ENCODE measurements at places on chromosomes 6 and 20.

DNA sequence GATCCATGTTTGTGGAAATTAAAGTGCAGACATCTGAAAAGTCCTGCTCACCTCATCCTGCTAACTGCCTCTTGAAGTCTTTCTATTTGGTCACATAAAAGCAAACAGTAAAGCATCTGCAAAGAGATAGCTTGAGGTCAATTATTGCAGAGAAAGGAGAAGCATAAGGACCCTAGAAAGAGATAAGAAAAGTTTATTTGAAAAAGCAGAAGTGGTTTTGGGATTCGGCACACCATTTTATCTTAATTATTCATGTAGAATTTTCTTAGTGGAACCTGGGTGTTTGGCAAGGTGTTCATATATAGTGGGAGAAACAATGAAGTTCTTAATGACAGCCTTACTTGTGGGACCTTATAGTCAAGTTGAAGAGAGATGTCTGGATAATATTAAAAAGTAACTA, 280.8 kb downstream of the CENPW start:
- DNase-seq: no peak

- no peak for DNase-seq
These were observed 193.5 kb downstream of the ARID1B start for GRCh38 chr6:156970595-156971112.

- no peak for DNase-seq
These were observed 79.3 kb downstream of the SLC24A3 start for GRCh38 chr20:19291818-19292132.

DNA sequence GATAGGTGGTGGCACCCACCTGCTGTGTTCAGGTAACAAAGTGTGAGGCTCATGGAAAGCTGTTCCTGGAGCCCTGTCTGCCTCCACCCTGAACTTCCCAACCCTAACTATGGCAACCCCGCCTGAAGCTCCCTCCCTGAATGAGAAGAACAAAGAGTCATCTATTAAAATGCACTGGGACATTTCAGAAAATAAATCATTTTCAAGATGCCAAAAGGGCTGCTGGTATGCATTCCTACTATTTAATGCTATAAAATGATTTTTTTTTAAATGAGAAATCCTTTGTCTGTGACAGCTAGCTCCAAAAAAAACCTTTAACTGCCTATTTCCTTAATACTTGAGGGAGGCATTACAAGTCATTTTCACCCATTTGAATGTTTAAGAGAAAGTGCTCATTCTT, 84.3 kb upstream of the MRPS10 start:
- no peak for DNase-seq

DNA sequence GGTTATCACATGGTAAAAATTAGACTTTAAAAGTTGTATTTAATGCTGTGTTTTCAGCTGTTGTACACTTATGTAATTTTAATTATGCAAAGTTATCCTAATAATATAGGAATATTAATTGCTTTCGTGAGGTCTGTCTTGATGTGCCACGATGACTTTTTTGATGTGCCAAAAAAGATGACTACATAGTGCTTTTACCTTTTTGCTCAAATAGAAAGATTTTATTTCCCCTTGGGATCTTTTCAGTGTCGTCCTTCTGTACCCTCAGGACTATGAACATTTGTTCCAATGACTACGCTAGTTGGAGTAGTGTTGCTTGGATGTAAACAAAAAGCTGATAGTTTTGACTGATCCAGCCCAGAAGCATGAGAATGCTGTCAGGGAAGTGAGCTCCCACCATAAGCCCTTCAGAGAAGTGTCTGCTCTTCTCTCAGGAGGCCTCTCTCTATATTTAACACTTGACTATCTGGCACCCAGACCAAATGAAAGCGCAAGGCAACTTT, 1.2 kb upstream of the CD164 start:
- DNase-seq: no peak

DNA sequence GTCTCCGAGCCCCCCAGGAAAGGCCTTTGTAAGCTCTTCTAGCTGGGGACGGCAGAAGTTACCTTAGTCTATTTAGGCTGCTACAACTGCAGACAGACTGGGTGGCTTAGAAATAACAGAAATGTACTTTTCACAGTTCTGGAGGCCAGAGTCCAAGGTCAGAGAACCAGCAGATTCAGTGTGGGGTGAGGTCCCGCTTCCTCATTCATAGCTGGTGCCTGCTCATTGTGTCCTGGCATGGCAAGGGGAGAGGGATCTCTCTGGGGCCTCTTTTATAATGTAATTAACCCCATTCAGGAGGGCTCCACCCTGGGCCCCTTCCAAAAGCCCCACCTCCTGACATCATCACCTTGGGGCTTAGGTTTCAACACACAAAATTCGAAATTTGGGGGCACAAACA, 315.1 kb downstream of the CDH4 start:
- no peak for DNase-seq

DNA sequence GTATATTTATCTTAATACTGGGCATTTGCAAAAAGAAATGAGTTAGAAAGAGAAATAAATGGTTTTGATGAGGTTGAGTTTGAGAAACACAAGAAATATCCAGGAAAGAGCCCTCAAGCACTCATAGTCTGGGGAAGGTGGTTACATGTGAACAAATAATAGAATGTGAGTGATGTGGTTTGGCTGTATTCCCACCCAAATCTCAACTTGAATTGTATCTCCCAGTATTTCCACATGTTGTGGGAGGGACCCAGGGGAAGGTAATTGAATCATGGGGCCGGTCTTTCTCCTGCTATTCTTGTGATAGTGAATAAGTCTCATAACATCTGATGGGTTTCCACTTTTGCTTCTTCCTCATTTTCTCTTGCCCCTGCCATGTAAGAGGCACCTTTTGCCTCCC, 334.1 kb downstream of the COL12A1 start:
- peak; percentile 12 for DNase-seq

DNA sequence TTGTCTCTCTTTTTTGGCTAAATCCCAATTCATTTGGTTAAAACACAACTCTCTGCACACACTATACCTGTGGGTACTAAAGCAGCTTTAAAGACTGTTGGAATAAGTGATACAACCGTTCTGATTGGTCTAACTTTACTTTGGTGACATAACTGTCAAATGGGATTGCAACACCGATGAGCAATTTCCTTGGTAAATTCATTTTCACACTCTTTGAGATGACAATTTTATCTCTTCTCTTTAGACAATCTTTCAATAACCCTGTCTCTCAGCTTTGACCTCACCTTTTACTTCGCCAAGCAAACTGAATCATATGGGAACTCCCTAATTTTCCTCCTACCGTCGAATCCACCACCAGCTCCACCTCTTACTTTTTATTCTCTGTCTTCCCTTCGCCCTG, 60.8 kb downstream of the ECT2L start:
- DNase-seq: no peak

GRCh38 chr6:72042088-72042487, 155.7 kb downstream of the RIMS1 start:
- no peak for DNase-seq

DNA sequence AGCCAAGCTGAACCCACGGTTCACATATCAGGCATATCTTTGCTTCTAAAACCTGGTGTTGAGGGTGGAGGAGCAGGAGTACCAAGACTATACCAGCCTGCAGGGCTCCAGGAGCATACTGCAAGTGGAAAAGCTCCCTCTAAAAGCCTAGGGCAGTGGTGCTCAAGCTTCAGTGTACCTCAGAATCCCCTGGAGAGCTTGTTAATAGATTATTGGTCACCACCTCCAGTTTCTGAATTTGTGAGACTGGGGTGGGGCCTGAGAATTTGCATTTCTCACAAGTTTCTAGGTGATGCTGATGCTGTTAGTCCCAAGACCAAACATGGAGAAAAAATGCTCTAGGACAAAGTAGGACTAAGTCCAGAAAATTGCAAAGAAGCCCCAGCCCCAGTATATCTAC, 65.4 kb downstream of the FILIP1 start:
- DNase-seq: no peak

DNA sequence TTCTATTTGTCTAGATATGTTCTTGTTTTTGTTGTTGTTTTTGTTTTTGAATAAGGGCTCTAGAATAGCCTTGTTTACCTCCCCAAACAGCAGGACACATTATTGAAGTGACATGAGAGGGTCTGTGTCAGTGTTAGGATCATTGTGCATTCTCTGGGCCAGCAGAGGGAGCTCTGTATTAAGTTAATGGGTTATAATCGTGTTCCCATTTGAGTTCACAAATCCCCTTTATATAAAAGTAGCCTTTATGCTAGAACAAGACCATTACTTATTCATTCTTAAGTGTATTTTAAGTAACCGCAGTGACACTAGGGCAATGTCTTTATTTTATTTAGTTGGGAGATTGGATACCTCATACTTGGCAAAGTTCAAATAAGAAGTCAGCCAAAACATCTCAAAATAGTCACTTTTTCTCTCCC, 44.8 kb downstream of the STK4 start:
- peak; percentile 77 for DNase-seq

DNA sequence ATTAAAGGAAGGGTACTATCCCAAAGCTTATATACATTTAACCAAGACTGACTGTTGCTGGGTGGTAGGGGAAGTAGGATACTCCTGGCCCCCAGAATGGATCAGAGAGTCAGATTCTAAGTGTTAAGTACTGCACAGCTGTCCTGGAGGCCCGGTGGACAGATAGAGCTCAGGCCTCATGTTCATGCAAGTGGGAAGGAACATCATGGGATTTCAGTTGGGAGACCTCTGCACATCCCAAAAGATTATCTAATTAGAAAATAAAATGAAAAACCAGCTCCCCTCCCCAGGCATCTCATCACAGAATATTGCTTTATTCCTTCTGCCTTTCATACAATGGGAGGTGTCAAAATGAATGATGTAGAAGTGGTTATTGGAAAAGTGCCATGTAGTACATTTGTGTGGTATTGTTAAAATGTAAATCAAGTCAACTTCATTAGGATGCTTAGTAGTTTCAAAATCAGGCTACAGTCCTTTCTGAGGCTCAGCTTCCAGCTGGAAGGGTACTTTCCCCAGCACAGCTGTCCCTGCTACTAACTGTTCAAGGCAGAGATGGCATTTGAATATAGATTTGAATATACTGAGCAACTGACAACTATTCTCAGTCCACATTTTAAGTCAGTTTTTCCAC, 82.9 kb downstream of the SLC35B3 start:
- no peak for DNase-seq

- no peak for DNase-seq
These were observed 401 bp downstream of the CYP39A1 start for GRCh38 chr6:46652232-46652602.

DNA sequence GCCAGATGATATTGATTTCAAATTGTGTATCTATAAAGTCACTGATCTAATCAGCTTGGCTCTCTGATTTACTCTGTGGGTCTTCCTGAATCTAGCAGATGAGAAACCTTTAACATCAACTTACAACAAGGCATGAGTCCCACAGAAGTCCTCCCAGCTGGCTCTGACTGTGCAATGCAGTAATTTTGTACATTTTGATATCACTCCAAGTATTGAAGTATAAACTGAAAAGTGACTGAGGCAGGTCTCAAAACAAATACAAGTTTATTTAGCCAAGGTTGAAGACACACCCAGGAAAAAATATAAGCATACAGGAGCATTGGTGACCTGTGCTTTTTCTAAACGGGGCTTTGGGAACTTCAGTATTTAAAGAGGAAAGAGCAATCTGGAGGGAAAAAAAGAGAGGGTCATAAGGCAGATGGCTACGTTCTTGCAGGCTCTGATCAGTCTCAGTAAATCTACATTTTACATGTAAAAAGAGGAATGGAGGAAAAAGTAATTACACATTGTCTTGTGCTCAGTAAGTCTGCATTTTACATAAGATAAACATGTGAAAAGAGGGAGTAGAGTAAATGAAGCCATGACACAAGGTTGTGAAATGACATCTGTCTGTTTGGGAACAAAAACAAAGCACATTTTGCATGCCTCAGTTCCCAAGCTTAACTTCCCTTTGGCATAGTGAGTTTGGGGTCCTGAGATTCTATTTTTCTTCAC, 59.5 kb downstream of the CRYBG1 start:
- no peak for DNase-seq

- DNase-seq: no peak
These were observed 442.4 kb upstream of the SOX4 start for GRCh38 chr6:21151119-21151518.

- no peak for DNase-seq
These were observed 260.3 kb upstream of the MAN1A1 start for GRCh38 chr6:119609865-119610264.

- peak; percentile 1 for DNase-seq
These were observed 93.2 kb downstream of the MMS22L start for GRCh38 chr6:97189767-97190166.

DNA sequence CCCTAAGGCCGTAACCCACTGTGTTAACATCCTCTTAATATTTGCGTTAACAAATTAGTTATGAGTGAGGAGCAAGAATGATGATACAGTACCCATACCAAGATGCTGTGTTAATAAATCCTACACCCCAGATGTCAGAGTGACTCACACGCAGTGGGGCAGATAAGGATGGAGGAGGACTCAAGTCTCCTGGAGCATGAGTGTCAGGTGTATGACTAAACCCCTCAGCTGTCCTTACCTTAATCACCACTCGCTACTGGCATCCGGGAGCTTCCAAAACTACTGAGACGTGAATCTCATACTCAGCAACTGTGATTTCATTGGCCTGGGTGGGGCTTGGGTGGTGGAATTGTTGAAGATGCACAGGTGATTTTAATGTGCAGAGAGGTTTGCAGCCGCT, 131.3 kb upstream of the MTHFD1L start:
- DNase-seq: peak; percentile 78

- DNase-seq: no peak
These were observed 132.6 kb downstream of the BANF2 start for GRCh38 chr20:17832236-17832915.

DNA sequence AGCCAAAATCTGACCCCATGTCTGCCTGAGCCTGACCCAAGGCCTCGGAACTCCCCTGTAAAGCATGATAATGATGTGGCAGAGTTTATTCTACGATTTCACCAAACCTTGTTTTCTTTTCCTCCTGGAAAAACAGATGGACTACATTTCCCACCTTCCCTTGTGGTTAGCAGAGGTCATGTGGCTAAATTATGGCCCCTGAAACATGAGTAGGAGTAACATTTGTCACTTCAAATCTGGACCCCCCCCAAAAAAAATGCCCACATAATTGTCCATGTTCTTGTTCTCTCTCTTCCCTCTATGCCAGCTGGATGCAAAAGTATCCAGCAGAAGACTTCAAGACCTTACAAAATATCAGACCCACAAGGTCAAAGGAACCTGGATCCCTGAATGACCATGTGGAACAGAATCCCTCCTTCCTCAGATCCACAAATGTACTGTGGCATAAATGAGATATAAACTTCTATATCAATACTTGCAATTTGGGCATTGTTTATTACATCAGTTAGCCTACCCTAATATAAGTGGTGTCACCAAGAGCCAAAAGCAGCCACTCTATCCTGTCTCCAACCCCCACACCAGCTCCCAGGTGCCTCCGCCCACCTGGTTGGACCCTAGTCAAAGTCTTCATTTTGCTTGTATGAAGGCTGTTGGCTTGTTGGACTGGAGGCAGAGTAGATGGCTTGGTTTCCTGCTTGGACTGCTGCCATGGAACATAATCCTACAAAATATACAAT, 1.4 kb downstream of the C20orf96 start:
- DNase-seq: no peak

- peak; percentile 69 for DNase-seq
These were observed 31.0 kb downstream of the GLO1 start for GRCh38 chr6:38671885-38672467.

GRCh38 chr6:2875359-2876191, 27.5 kb downstream of the SERPINB9 start:
- DNase-seq: no peak

GRCh38 chr6:46243754-46244153, 73.0 kb upstream of the ENPP5 start:
- no peak for DNase-seq
